HEK293T (cell line): ENCODE measurements at places on chromosomes 1 and 21.

DNA sequence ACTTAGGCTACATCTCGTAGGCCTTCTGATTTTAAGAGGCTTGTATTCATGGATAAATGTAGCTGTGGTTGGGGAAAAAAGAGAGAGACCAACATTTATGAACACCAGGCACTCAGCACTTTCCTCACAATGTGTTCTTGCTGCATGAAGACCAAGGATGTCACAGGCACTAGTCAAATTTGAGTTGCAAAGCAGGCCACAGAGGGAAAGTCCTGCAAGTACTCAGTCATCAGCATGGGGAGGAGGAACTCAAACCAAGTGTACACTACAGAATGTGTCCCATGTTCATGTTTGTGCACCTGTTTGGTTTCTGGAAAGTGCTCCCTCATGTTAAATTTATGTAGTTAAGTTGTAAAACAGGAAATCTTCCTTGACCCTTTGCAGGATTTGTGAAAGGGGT lies 8.7 kb upstream of the MAP3K7CL start:
- no peak for DNase-seq

- DNase-seq: no peak
Observed at GRCh38 chr1:119940697-119941096, 44.4 kb upstream of the ADAM30 start.

- DNase-seq: no peak
Observed at GRCh38 chr1:41013796-41014195, 7.7 kb downstream of the SLFNL1 start.

- DNase-seq: no peak
Observed at GRCh38 chr1:156126043-156126629, 11.6 kb downstream of the LMNA start.

DNA sequence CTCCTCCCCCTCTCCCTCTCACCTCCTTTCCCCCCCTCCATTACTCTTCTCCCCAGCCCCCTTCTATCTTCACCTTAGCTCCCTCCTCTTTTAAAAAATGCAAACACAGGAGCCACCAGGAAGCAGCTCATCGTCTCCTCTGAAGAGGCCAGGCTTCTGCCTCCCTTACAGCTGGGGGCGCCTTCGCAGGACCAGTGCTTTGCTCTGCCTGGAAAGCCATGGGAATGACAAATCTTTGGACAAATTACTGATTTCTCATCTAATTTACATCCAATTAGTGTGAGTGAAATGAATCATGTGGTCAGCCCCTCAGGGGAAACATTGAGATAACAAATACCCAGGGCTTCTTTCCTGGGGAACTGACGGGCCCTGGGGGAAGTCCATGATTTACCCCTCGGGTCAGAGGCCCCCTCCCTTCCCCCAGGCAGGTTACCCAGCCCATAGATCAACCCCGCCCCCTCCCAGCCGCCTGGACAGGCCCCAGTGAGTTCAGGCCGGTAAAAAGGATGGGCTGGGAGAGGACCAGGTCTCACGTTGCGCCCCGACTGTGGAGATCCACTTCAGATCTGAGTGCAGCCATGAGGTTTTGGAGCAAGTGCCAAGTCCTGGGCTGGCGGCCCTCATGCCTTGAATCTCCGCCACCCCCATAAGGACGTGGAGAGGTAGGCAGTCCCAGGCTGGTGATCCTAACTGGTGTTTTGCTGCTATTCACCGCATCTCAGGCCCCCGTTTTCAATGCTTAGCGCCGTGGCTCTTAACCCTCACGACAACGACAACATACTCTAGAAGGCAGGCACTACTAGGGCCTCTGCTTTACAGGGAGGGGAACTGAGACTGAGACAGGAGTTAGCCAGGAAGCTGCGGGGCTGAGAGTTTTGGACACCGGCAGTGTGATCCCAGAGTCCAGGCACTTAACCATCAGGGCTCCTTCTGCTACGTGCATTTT lies 300.8 kb downstream of the RRAGC start:
- DNase-seq: no peak

DNA sequence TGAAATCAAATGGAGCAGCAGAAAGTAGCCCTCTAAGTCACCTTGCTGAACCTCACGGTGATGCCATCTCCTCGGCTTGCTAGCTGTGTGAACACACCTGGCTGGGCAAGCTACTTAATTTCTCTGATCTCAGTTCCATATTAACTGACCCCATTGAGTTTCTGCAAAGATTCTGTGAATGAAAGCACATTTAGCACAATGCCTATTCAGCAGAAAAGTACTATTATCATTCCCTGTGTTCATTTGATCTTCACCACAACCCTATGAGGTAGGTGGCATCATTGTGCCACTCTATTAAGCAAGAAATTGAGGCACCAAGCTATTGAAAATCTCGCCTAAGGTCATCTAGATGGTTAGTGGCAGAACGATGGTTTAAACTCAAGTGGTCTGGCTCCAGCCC lies 130.1 kb upstream of the HOOK1 start:
- no peak for DNase-seq

- DNase-seq: no peak
Observed at GRCh38 chr21:44954281-44954771, 14.5 kb downstream of the SLX9 start.

DNA sequence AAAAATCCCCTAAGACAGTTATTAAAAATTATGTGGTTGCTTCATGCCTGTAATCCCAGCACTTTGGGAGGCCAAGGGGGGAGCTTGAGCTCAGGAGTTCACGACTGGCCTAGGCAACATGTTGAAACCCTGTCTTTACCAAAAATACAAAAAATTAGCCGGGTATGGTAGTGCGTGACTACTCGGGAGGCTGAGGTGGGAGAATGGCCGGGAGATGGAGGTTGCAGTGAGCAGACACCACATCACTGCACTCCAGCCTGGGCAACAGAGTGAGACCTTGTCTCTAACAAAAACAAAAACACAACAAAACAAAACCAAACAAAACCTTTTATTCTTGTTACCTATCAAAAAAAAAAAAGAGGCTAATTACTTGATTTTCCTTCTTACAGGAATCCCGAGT lies 2.1 kb downstream of the ELK4 start:
- no peak for DNase-seq

DNA sequence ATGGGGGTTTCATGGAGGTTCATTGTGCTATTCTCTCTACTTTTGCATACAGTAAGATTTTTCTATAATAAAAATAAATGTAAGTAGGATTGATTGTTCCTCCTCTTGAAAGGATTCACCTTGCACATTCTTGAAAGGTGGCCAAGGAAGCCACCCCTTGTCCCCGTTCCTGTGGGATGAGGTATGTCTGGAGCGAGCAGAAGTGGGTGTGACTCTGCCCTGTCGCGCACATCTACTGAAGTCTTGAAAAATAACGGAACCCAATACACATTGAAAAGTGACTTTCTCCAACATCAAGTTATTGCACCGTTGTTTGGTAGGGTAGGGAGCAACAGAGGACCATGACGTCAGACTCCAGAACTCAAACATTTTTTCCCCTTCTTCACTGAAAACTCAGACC lies 46.8 kb upstream of the USP1 start:
- DNase-seq: no peak

- no peak for DNase-seq
Observed at GRCh38 chr1:101366513-101367215, 129.8 kb downstream of the S1PR1 start.

DNA sequence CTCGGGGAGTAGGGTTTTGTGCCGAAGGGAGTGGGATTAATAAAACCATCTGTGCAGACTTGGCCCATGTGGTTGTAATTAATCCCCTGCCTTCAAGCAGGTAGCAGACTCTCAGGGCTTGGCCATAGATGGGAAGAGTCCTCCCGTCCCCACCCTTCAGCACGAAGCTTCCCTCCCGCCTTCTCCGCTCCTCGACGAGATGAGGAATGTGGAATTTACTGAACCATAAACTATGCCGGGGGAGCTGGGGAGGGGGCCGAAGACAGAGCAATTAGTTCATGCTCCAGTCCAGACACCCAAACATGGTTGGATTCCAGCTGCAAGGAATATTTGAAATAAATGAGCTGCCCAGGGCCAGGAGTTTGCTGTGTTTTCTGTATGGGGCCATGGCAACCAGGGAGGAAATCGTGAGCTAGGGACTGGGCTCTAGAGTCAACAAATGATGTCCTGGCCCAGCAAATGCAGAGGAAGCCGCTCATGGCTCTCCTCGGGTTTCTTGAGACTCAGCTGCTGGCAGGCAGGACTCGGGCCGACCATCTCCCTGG lies 78.8 kb downstream of the SPSB1 start:
- DNase-seq: no peak

DNA sequence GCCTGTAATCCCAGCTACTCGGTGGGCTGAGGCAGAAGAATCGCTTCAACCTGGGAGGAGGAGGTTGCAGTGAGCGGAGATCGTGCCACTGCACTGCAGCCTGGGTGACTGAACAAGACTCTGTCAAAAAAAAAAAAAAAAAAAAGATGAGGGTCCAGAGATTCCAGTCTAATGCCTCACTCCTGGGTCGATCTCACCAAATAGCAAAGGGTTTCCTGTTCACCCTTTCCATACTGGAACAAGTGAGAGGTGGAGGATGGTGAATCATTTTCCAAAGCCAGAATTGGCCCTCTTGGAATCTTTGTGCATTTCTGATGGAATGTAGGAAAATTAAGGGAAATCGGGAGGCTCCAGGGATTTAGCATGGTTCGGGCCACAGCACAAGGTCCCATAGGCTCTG lies 58.1 kb upstream of the ZNF648 start:
- no peak for DNase-seq

DNA sequence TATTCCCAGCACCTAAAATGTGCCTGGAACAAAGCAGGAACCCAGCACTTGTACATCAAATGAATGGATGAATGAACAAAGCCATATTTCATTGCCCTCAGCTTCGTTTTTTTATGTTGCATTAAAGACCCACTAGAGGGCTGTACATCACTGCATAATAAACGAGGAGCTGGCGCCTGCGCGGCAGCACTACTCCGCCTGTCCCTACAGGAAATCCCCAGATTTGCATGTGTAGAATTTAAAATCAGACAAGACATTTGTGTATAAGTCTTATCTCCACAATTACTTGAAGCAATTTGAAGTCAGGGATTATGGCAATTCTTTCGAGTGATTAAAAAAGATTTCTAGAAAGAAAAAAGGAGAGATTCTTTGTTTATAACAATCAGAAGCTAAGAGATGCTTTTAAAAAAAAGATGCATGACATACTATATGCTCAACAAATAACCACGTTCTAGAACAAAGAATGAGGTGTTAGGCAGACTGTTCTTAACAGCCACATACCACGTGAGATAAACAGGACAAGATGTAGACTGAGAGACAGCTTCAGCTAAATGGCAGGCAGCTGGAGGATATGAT lies 5.4 kb upstream of the NEK2 start:
- DNase-seq: peak; percentile 86

DNA sequence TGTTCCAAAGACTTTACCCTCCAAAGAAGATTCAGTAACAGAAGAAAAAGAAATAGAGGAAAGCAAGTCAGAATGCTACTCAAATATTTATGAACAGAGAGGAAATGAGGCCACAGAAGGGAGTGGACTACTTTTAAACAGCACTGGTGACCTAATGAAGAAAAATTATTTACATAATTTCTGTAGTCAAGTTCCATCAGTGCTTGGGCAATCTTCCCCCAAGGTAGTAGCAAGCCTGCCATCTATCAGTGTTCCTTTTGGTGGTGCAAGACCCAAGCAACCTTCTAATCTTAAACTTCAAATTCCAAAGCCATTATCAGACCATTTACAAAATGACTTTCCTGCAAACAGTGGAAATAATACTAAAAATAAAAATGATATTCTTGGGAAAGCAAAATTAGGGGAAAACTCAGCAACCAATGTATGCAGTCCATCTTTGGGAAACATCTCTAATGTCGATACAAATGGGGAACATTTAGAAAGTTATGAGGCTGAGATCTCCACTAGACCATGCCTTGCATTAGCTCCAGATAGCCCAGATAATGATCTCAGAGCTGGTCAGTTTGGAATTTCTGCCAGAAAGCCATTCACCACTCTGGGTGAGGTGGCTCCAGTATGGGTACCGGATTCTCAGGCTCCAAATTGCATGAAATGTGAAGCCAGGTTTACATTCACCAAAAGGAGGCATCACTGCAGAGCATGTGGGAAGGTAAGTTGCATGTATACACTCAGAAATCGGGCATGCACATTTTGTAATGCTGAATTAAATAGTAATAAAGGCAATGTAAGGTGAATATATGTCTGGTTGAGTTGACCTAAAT lies 97.2 kb downstream of the ZFYVE9 start:
- DNase-seq: no peak

DNA sequence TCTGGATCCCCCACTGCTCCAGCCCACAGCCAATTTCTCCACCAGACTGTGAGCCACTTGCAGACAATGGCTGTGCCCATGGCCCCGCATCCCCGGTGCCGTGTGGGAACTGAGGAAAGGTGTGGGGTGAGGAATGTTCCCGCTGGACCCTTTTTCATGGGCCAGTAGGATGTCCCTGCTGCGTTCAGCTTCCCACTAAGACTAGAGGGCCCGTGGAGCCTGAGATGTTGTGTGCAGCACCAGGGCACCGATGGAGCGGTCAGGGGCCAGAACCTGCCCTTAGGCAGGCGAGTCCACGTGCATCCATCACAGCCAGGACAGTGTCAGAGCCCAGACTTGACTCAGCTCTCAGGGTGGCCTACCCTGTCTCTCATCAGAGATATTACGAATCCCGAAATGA lies 105.7 kb upstream of the COL6A1 start:
- no peak for DNase-seq

DNA sequence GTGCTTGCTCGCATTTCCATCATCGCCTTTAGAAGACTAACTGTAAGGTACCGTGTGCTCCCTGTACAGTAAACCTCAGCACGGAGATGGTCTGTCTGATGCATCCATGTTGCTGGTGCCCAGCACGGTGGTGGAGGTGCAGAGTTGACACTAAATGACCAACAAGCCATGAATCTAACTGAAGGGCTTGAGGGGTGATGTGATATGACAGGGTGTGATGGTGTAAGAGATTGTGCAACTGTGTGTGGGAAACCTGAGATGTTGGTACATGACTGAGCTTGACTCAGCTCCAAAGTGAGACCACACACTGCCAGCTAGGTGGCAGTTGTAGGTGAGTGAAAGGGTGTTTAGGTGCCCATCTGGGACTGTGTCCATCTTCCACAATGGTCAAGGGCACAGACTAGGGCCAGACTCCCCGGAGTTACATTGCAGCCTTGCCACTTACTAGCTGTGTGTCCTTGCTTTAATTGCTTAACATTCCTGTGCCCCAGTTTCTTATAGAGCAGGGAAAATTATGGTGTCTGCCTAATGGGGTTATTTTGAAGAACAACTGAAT lies 21.4 kb downstream of the SLC2A1 start:
- DNase-seq: no peak

- no peak for DNase-seq
Observed at GRCh38 chr1:111241797-111242196, 14.3 kb downstream of the CHI3L2 start.

- no peak for DNase-seq
Observed at GRCh38 chr1:212433577-212434462, 1.1 kb downstream of the NENF start.

DNA sequence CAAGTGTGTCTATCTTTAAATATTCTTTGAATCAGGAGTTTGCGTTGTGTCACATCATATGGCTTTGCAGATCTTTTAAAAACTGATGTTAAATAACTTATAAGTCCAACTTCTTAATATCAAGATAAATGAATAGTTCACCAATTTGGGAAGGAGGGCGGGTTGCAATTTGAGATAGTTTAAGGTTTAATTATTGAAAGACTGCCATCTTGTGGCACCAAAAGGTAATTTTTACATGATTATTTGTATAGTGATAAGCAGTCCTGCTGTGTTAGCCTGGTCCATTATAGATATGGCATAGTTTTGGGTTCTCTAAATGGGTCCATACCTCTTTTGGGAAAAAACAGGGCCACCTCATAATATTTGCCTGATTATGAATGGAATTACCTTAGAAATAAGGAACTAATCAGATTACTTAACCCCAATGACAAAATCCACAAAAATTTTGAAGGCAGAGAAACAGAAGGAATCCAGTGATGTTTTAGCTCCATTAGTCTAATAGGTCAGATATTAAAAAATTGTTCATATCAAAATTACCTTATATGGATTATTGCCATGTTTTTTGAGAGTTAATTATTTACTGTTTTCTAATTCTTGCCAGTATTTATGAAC lies 64.3 kb downstream of the PRKAA2 start:
- DNase-seq: peak; percentile 60
